Frontal cortex (tissue), 4 donors: ENCODE measurements at places on chromosomes 6 and 20.

GRCh38 chr6:156595476-156595875 is 181.7 kb upstream of the ARID1B start:
- DNase-seq: no peak

DNA sequence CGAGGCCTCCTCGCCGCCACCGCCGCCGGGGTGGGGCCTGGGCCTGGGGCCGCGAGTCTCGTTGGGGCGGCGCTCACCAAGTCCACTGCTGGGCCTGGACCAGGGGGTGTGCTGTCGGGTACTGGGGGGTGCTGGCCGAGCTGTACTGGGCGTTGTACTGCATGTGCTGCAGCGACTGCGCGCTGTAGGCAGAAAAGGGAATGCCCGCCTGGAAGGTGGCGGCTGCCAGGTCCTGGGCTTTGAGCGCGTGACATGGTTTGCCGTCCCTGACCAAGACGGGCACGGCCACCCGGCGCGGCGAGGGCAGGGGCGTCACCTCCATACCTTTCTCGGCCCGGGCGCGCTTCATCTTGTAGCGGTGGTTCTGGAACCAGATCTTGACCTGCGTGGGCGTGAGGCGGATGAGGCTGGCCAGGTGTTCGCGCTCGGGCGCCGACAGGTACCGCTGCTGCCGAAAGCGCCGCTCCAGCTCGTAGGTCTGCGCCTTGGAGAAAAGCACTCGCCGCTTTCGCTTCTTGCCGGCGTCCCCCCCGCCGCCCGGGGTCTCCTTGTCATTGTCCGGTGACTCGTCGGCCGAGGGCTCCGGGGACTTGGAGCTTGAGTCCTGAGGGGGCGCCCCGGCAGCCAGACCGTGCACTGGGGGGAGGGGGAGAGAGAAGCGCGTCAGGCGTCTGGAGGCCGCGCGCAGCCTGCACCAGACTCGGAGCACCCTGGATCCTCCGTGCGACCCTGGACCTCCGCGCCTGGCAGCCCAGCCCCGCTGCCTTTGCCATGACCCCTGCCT is 1.8 kb downstream of the NKX2-2 start:
- peak; percentile 31 for DNase-seq

DNA sequence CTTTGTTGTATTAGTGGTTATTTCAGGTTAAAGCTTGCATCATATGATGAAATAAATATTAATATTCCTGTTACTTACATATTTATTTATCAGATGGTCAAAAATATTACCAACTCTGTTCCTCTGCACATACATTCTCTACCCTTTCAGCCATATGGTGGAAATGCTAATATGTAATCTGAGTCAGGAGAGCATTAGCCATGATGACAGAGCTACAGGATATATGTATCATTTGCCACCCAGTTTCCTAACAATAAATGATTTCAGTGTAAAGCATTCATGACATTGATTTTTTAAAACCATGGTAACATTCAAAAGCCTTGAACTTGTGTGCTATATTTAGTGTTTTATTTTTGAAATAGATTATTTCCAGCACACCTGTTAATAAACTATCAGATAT is 16.6 kb downstream of the POPDC3 start:
- no peak for DNase-seq

- no peak for DNase-seq
These were observed 95.7 kb downstream of the SLC23A2 start for GRCh38 chr20:4905613-4906012.

GRCh38 chr20:64040231-64041039 is 4.5 kb downstream of the C20orf204 start:
- DNase-seq: no peak

- no peak for DNase-seq
These were observed 172.6 kb downstream of the CD83 start for GRCh38 chr6:14290041-14290771.

- no peak for DNase-seq
These were observed 215.1 kb downstream of the DLL1 start for GRCh38 chr6:170075659-170076223.

GRCh38 chr6:164208371-164208770 is 793.9 kb downstream of the QKI start:
- DNase-seq: no peak

DNA sequence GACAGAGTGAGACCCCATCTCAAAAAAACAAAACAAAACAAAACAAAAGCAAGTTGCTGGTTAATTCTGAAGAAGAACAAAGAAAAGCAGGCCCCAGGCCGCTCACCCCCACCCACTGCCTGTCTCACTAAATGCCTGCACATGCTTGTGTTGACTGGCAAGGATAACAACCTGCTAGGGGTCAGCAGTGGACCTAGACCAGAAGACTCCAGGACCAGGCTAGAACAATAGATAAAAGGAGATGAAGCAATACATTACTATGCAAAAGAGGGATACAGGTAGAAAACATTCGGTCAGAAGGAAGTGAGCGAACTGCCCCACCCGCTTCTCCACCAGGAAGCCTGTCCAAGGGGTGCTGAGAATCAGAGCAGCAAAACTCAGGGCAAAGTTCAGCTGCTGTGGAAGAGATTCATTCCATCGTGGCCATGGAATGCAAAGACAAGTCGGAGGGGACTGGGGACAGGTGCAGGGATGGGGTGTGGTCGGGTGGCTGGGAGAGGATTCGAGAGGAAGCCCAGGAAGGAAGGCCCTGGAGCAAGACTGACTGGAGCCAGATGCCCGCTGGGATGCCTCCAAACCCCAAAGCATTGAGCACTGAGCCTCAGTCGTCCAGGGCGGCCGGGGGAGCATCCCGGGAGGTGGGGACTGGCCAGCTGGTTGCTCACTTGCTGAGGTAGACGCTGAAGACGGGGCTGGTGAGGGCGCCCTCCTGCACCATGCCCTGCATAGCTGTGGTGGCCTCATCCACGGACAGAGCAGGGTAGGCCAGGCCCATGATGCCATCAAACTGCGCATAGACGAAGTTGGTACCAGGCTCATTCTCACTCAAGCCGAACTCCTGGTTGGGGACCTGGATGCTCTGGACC is 5.3 kb downstream of the PGC start:
- DNase-seq: no peak

DNA sequence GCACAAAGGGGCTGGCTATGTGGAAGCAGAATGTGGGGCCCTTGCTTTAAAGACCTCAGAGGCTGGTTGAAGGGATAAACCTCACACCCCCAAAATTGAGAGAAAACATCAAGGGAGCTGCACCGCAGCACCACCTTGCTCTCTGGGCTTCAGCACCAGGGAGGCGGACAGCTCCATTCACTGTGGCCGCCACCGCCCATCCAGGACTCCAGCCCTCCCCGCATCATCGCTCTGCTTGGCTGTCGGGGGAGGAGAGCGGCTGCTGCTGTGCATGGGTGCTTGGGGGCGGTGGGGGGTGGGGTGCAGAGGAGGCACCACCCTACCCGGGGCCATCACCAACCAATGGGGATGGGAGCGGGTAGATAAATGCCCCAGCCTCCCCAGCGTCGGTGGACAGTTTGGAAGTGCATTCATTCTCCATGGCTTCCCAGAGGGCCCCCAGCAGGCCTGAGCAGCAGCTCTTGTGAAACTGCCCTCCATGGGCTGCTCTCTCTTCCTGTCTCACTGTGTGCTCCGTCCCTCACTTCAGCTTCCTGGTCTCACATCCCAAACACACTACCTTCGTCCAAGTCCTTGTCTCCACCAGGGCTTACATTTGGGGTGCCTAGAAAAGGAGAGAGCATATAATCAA is 75.7 kb upstream of the BHLHE23 start:
- peak; percentile 74 for DNase-seq

DNA sequence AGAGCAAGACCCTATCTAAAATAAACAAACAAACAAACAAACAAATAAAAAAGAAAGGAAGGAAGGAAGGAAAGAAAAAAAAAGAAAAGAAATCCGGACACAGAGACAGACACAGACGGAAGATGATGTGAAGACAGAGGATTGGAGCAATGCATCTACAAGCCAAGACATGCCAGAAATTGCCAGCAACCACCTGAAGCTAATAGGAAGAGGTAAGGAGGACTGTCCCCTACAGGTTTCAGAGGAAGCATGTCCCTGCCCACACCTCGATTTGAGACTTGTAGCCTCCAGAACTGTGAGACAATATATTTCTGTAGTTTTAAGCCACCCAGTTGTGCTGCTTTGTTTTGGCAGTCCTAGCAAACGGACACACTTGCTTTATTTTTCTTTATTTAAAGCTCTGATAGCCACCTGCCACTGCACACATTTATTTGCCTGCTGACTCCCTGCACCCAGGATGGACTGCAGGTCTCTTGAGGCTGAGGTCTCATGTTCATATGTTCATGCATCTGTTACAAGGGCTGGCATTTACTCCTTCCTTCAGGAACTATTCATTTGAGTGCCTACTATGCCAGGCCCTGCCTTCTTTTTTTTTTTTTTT is 20.7 kb upstream of the ZMYND8 start:
- no peak for DNase-seq

GRCh38 chr20:48832405-48832730 is 4.6 kb upstream of the PREX1 start:
- no peak for DNase-seq

- DNase-seq: no peak
These were observed 125.8 kb downstream of the DLL1 start for GRCh38 chr6:170165085-170165470.

DNA sequence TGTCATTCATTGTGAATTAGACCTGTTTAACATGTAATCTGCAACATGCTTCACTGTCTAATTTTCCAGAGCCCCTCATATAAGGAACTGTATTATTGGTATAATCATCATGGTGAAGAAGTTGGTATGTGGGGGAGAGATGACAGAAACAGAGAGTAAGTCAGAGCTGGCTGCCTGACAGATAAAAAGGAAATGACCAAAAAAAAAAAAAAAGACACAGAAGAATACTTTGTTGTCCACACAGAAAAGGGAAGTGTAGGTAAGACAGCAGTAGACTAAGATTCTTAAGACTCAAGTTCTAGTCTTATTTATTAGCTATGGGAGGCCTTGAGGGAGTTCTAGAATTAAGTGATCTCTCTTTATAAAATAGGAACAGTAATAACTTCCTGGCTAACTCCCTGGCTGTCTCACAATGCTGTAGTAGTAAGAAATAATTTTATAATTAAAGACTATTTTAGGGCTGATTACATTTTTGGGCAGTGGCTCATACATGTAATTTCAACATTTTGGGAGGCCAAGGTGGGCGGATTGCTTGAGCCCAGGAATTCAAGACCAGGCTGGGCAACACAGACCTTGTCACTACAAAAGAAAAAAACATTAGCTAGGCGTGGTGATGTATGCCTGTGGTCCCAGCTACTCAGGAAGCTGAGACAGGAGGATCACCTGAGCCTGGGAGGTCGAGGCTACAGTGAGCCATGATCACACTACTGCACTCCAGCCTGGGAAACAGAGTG is 102.5 kb downstream of the PRL start:
- DNase-seq: no peak

- DNase-seq: no peak
These were observed 90.8 kb downstream of the KCNB1 start for GRCh38 chr20:49391404-49392245.
